SK-N-SH treated with all-trans-retinoic acid at 6 μM for 48 hours (cell line): ENCODE measurements at places on chromosomes 1 and 21.

GRCh38 chr1:214165850-214166374, 115.0 kb upstream of the SMYD2 start:
- no peak; the same call in 2 of the 3 replicates for ATAC-seq

- no peak for ATAC-seq
Measured at GRCh38 chr21:46532080-46532479, 72.8 kb downstream of the S100B start.

DNA sequence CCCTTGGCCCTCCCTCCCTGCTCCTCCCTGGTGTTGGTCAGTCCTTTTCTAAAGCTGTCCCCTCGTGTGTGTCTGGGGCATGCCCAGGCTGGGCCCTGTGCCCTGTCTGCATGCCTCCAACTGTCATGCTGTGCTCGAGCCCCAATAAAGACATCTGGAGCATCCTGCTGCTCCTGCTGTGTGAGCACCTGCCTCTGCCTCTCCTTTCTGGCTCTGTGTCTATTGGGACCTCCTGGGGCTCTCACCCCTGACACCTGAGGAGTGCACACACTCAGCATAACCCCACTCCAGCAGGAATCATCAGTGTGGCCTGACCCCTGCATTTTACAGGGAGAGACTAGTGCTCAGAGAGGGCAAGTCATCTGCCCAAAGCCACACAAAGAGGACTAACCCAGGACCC, 23.7 kb downstream of the KCNC4 start:
- no peak for ATAC-seq

- ATAC-seq, result peak; percentile 52; the same call in 2 of the 3 replicates
Measured at GRCh38 chr21:45378258-45378966, 26.6 kb upstream of the COL18A1 start.

DNA sequence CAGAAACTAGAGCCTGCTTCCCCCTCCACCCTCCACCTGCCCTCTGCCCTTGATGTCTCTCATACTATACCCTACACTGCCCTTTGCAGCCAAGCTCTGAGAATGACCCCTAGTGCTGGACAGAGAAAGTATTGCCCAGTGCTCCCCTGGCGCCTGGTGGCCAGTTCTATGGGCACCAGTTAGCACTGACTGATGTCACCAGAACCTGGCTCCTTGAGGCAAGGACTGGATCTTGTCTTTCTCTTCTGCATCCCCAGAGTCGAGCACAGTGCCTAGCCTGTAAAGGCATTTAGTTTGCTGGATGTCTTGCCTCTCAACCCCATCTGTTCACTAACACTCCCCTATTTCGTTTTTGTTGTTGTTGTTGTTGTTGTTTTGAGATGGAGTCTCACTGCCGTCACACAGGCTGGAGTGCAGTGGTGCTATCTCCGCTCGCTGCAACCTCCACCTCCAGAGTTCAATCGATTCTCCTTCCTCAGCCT, 5.9 kb downstream of the PHLDA3 start:
- peak; percentile 35 for ATAC-seq

DNA sequence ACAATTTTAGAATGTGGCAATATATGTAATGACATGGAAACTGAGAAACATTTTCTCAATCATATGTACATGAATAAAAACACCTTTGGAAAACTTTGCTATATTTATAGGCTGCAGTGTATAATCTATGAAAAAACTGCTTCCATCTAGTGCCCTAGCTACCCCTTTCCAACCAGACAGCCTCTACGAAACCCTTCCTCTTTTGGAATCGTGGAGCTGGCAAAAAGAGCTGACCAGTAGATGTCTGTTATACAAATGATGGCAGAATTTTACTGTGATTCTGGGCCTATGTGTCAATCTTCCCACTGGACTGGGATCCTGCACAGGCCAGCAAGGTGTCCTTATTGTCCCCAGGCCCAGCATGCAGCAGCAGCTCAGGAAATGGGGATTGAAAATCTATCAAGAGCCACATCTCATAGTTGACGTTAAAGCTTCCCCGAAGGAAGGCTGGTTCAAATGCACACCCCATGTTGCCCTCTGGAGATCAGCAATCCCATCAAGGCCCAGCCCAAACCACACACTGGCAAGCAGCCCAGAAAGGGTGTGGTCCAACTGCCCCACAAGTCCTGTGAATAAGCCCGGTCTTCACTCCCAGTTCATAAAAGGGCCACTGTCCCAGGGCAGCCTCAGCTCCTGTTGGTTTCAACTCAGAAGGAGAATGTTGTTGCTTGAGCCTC, 8.8 kb upstream of the FAM20B start:
- peak; percentile 92 for ATAC-seq

GRCh38 chr1:176022574-176022973, 184.5 kb downstream of the COP1 start:
- no peak for ATAC-seq

DNA sequence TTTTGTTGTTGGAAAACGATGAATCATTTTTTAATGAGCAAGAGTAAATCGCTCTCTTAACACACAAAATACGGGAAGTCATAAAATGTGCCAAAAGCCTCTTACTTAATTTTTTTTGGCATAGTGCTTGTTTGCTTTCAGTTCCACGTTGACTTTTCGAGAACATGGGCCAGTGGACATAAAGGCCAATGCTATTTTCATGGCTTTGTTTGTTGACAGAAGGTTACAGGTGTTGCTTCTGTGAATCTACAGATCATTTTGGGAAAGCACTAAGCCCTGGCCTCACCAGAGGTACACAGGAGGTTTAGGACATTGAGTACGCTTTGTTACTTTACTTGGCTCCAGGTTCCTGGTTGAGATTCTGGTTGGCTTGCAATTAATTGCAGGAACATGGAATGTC, 199.4 kb upstream of the HMCN1 start:
- ATAC-seq, result no peak

- ATAC-seq, result no peak
Measured at GRCh38 chr1:43750083-43750482, 42.7 kb downstream of the ST3GAL3 start.

DNA sequence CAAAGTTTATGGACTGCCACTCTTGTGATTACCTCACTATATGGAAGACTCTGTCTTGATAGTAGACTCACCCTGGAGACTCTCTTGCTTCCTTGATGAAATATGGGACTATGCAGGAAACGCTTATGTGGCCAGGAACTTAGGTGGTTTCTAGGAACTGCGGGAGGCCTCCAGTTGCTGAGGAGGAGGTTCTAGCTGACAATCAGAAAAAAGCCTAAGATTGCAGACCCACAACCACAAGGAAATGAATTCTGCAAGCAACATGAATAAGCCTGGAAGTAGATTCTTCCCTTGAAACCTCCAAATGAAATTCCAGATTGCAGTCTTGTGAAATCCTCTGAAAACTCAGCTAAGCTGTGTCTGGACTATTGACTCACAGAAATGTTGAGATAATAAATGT, 88.9 kb upstream of the COL11A1 start:
- ATAC-seq, result no peak

GRCh38 chr1:231748760-231749415, 122.3 kb downstream of the DISC1 start:
- ATAC-seq, result no peak

DNA sequence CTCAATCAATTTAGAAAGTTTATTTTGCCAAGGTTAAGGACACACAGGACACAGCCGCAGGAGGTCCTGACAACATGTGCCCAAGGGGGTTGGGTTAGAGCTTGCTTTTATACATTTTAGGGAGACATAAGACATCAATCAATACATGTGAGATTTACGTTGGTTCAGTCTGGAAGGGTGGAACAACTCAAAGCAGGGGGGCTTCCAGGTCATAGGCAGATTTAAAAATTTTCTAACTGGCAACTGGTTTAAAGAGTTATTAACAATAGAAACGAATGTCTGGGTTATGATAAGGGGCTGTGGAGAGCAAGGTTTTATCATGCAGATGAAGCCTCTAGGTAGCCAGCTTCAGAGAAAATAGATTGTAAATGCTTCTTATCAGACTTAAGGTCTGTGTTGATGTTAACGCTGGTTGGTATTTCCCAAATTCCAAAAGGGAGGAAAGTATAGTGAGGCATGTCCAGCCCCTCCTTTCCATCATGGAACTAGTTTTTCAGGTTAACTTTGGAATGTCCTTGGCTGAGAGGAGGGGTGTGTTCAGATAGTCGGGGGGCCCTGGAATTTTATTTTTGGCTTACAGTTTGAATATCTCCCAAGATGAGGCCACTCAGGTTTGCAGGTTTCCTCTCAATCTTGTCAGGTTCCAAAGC, 31.0 kb upstream of the TGFBR3 start:
- ATAC-seq, result no peak

- no peak for ATAC-seq
Measured at GRCh38 chr1:6049419-6049818, 3.7 kb downstream of the KCNAB2 start.

- ATAC-seq, result no peak
Measured at GRCh38 chr1:50665413-50665812, 242.2 kb upstream of the DMRTA2 start.

DNA sequence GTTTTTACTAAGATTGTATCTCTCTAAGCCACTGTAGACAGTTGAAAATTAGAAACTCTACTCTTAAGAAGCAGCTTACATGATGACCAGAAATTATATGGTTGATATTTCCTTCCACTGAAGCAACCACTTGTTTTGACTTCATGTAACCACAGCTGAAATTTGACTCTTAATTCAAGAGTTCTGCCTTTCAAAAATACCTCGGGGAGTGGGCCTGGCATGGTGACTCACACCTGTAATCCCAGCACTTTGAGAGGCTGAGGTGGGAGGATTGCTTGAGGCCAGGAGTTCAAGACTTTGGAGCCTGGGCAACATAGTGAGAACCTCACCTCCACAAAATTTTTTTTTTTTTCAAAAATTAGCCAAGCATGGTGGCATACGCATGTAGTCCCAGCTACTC, 4.3 kb downstream of the AMPD1 start:
- no peak for ATAC-seq

DNA sequence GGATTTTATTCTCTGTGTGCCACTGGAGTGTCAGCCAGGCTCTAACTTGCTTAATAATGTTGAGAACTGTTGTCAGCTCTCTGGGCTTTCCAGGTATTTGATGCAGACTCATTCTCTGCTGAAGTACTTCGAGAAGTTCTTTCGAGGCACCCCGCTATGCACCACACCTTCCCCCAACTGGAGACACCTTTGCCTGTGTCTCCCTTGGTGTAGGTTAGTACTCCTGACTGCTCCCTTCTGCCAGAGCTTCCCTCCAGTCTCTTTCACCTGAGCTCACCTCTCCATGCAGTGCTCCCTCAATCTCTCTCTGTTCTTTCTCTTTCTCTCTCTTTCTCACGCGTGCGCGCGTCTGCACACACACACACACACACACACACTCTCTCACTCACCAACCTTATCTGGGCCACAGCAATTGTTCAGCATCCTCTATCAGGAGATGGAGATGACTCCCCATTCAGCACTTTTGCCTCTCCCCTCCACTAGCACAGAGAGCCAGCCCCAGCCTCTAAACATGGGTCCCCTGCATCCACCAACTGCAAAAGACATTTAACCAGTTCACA, 14.0 kb upstream of the MGST3 start:
- no peak; the same call in 2 of the 3 replicates for ATAC-seq

- peak; percentile 88 for ATAC-seq
Measured at GRCh38 chr1:58932859-58933598, 149.2 kb upstream of the JUN start.

GRCh38 chr1:29934255-29934772, 698.0 kb downstream of the PTPRU start:
- no peak for ATAC-seq

DNA sequence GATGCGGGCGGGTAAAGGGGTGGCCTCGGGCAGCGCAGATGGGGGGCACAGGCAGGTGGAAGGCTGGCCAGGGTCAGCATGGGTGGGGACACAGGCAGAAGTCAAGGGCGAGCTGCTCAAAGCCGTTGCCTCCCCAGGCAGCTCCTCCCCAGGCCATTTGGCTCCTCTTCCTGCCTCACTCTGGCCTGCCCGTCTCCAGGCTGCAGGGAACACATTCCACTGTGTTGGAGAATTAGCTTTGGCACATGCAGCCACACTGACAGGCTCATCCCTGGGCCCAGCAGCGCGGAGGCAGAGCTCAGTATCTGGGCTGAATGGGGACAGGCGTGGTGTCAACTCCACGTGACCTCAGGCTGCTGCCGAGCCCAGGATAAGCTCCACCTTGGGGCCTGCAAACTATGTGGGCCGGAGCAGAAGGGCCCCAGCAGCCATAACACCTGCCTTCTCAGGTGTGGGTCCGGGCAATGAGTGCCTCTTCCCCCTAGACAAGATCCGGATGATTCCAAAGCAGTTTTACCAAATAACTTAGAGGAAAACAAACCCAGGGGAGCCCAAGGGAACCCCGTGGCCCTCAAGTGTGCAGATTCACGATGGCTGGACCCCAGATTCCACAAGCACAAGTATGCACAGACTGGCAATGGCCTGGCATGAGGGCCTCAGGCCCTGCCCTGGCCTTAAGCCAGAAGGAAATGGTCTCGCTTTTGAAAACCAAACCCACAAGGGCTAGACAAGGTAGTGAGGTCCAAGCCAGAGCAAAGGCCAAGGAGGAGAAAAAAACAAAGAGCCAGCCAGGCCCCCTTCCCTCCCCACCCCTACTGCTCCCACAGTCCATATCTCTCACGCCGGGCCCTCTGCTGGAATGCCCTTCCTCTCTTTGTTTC, 40.2 kb downstream of the HSPG2 start:
- peak; percentile 51 for ATAC-seq

DNA sequence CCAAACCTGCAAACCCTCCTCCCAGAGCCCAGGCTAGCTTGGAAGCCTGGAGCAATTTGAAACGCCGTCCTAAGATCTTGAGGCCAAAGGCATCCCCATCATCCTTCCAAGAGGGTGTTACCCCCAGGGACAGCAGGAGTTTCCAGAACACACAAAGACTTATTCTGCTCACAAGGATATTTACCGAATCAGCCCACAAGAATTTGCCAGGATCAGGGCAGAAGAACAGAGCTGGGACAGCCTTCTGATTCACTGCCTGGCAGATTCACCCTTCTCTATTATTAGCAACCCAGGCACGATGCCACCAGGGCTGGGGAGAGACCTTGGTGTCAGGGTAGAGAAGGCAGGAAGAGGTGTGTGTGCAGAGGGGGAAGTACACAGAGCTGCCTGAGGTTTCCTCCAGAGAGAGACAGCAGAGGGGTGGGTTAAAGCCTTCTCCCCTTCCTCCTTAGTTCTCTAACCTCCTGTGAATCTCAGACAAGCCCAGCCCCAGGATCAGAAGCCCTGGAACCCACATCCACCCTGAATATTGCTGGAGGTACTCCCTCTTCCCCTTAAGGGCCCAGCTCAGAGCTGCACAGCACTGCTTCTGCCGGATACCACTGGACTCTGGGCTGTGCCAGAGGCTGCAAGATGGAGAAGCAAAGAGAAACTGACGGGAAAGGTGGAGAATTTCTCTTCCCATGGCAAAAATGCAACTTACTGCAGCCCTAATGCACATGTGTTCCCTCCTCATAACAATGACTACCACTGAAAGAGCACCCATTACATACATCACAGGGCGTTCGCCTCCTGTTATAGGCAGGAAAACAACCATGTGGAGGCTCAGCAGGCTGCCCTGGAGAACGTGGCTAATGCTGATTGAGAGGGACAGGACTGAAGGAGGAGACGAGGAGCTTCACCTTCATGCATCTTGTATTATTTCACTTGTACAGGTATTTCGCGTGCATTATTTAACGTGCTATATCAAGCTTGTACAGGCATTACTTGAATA, 61.8 kb downstream of the ITPKB start:
- peak; percentile 98 for ATAC-seq
